ENCODE measurements at places on chromosomes 7 and 10.

DNA sequence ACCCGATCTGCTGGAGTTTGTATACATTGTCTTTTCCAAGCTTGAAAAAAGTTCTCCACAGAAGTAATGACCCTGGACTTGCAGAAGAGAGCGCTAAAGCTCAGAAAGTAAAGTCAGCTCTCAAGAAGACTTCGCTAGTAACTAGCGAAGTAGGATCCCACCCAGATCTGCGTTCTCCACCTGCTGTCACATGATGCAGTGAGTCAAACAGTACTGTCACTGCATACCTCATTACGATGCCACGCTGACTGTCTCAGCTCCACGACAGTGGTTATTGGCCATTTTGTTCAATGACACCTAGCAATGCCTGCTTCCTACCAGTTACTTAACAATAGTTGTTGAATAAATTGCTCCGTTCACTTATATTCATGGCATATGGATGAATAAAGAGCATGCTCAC lies 29.7 kb upstream of the SEC61G start:
- DNase-seq = peak; percentile 54

GRCh38 chr7:69109246-69109645 lies 489.0 kb upstream of the AUTS2 start:
- no peak for DNase-seq

DNA sequence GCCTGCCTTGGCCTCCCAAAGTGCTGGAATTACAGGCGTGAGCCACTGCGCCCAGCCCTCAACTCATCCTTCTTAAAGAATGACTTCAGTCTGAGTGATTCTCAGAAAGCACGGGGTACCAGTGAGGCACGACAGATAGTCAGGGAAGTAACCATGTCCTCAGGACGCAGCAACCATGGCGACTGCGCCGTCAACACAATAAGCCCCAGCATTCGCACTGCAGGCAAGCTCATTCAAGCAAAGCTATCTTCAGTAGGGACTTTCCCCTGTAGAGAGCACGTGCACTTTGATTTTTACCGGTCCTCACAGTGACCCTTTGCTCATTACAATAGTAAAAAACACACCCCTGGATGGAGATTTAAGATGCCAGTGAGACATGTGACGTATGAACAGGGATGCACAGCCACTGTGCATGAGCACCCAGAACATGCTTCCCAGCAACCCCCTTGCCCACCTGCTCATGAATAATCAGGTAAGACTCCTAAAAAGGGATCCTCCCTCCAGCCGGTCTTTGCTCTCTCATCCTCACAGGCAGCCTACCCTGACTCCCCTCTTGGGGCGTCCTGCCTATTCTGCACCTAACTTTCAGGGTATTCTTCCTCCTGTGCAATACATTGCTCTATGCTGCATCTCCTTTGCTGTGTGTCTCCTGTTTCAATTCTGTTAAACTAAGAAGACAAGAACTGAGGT lies 9.1 kb downstream of the WDR86 start:
- no peak for DNase-seq

- no peak for DNase-seq
These were observed 485.1 kb upstream of the KLF6 start for GRCh38 chr10:4270116-4270515.

- no peak for DNase-seq
These were observed 714.4 kb downstream of the GATA3 start for GRCh38 chr10:8768852-8769251.

DNA sequence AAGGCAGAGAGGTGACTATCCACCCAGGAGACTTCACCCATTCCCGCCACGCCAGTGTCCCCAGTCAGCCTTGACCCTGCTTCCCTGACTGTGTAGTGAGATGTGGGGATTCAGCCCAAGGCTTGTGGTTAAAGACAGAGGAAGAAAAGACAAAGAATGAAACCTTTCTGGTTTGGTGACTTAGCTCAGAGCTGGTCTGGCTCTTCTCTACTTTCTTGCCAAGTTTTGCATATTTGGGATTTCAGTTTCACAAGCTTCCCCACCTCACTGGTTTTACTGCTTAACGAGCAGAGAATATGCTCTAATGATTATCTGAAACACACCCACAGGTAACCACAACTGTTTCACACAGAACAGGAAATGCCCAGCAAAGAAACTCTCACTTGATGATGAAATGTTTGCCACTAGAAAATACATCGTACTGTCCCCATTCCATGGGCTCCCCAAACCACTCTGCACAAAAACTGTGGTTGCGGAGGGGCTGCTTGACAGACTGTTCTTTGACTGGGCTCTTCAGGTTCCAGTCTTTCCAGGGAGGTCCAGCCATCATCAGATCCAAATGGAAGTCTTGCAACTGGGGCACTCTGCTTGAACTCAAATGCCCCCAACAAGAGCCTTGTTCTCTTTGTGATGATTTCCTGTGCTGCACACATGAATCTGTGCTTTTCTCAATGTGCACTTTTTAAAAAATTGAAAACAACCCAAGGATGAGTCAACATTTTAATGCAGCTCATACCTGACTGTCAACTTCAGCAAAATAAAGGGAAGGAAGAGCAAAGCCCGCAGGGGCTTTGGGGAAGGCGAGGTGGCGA lies 95.5 kb downstream of the CTBP2 start:
- no peak for DNase-seq

- no peak for DNase-seq
These were observed 338.3 kb downstream of the CXCL12 start for GRCh38 chr10:44046605-44047004.

DNA sequence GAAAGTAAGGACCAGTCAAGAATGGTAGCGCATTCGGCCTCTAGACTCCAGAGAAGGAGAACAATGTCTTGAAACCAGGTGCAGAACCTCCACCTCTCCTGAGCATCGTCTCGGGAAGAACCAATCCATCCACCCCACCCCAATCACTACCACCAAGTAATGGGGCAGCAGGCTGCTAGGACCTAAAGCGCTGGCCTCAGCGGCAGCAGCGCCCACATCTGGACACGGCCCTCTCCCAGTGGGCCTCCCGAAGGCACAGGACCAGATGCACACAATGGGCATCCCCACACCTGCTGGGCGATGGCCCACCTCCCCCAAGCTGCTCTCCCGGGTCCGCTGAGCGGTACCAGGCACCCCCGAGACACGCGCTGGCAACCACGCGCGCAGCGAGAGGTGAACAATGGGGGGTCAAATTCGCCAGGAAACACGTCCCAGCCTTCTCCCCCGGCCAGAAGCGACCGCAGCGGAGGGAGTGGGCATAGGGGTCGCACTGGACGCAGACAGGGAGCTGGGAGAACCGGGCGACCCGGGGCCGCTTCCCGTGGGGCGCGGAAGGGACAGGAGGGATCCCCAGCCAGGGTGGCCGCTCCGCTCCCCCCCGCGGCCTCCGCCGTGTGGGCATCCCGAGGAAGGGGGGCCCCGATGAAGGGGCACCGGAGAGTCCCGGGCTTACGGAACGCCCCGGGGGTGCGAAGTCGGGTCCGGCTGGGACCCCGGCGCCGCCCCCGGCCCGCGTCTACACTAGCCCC lies 506 bp downstream of the CTTNBP2 start:
- DNase-seq = peak; percentile 48

- no peak for DNase-seq
These were observed 13.0 kb downstream of the OR9A2 start for GRCh38 chr7:143013893-143014292.

GRCh38 chr10:8158193-8159071 lies 103.9 kb downstream of the GATA3 start:
- DNase-seq = no peak

DNA sequence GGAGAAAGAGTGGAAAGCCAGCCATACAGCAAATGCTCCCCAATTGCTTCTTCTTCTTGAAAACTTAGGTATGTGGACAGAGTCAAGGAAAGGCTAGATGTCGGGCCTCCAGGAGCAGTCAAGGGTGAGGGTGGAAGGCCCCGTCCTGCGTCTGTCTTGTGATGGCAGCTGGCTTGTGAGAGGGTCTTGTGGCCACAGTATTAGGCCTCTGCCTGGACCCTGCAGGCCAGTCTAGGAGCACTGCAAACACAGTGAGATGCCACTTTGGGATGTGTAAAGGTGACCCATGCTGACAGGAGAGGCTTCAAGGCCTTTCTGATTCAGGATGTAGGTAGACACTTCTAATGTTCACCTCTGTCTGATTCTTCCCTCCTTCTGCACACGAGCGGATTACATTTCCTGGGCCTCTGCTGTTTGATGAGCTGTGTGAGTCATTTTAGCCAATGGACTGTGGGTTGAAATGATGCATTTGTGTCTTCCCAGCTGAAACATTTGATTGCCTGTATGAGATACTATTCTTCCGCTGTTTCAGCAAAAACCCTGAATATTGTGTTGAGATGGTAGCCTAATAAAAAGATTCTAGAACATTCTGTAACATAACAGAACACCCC lies 135.4 kb downstream of the EMX2 start:
- no peak for DNase-seq
